HepG2 (cell line): ENCODE measurements at places on chromosomes 6 and 20. TPM values are rescaled to one million over a fixed set of nuclear protein-coding genes. Genes with fewer than 3 reads are reported as not detected.

The CST2 gene
- not detected in 2 replicates for total RNA-seq

The PNPLA1 gene
- total RNA-seq: not detected in 2 replicates

- H3K4me3 ChIP-seq: no peak overlapping the region
- no peaks in the 10 kb centered on the region for H3K4me1 ChIP-seq
- H3K27me3 ChIP-seq: no peaks in the 10 kb centered on the region
- DNase-seq: no peak
- no peak overlapping the region for H3K27ac ChIP-seq
- no peaks in the 10 kb centered on the region for H3K36me3 ChIP-seq
These were observed 1.8 kb downstream of the GABRR1 start for GRCh38 chr6:89215391-89215790.

- peaks cover 20% of the 10 kb centered on the region for H3K4me1 ChIP-seq
- H3K36me3 ChIP-seq: peaks cover 73% of the 10 kb centered on the region
- H3K27me3 ChIP-seq: no peaks in the 10 kb centered on the region
These were observed 14.2 kb downstream of the PXDC1 start for GRCh38 chr6:3737149-3737830.

The MLN gene
- not detected in 2 replicates for total RNA-seq

GRCh38 chr6:157333537-157333936 is 10.2 kb upstream of the TMEM242 start:
- no peak for DNase-seq
- H3K27ac ChIP-seq: no peak overlapping the region
- H3K4me3 ChIP-seq: no peak overlapping the region
- H3K4me1 ChIP-seq: peaks cover 15% of the 10 kb centered on the region
- H3K36me3 ChIP-seq: no peaks in the 10 kb centered on the region

- H3K27ac ChIP-seq: no peak overlapping the region
- no peak overlapping the region for H3K4me3 ChIP-seq
- DNase-seq: no peak
- no peaks in the 10 kb centered on the region for H3K4me1 ChIP-seq
These were observed 368.0 kb downstream of the QKI start for GRCh38 chr6:163782436-163783003.

- H3K27me3 ChIP-seq: no peaks in the 10 kb centered on the region
- H3K36me3 ChIP-seq: peaks cover 67% of the 10 kb centered on the region
- H3K4me1 ChIP-seq: peaks cover 27% of the 10 kb centered on the region
- H3K4me3 ChIP-seq: no peak overlapping the region
These were observed 13.8 kb downstream of the NQO2 start for GRCh38 chr6:3013486-3013885.

DNA sequence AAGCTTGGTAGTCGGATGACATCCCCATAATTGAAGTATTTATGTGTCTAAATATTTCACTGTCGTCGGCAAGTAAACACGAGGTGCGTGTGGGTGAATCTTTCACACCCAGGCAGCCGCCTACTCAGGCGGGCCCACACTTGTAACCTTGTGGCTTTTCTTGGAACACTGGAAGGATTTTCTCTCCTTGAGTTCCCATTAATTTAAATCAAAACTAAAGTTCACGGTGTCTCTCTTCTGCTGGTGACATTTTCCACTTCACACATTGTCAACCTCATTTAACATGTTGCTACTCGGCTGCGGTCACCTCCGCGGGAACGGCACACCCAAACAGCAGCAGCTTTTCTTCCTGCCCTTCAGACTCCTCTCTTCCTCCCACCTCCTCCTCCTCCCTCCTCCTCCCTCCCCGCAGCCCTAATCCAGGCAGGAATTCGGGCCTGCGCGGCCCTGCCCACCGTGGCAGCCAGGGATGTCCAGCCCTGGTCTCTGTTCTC is 336.6 kb downstream of the QKI start:
- H3K4me3 ChIP-seq: no peak overlapping the region
- peaks cover 3% of the 10 kb centered on the region; the same call in 1 of the 2 replicates for H3K27me3 ChIP-seq
- DNase-seq: no peak
- no peaks in the 10 kb centered on the region for H3K4me1 ChIP-seq
- no peak overlapping the region for H3K27ac ChIP-seq
- no peaks in the 10 kb centered on the region for H3K36me3 ChIP-seq

DNA sequence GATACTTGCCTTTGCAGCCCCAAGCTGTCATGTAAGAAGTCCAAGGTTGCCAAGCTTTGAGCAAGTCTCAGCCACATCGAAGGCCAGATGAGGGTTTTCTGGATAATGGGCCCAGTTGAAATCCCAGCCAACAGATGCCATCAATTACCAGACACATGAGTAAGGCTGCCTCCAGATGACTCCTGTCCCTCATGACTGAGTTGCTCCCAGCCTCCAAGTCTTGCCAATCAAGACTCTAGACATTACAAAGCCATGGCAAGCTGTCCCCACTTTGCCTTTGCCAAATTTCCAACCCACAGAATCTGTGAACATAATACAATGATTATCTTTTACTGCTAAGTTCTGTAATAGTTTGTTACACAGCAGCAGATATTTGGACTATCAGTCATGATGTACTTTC is 76.8 kb upstream of the ARMC2 start:
- peaks cover 17% of the 10 kb centered on the region for H3K4me1 ChIP-seq
- H3K27ac ChIP-seq: no peak overlapping the region
- no peak for DNase-seq
- H3K4me3 ChIP-seq: no peak overlapping the region
- no peaks in the 10 kb centered on the region for H3K36me3 ChIP-seq

DNA sequence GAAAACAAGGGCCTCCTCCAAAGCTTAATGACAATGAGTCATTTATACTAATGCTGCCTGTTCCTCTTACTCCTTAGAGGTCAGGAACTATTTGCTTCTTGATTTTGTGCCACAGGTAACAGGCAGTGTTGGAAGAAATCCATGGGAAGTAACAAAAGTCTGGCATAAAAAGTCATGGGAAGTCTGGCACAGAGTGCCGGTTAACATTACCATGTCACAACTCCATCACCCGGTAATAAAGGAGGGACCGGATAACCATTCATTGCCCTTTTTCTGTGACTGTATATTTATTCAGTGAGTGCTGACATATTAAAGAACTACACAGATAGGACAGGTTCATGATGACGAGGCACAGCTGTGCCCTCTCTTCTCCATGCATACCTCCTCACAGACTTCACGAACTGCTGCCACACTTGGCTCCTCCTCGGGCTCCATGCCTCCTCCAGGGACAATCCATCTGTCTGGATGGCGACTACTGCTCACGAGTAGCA is 50.9 kb downstream of the NUDT3 start:
- no peak overlapping the region for H3K27ac ChIP-seq
- H3K4me1 ChIP-seq: no peaks in the 10 kb centered on the region; the same call in 1 of the 2 replicates
- H3K36me3 ChIP-seq: 0 out of 2 replicates have a peak, but pooled peaks cover 1% of the 10 kb centered on the region

GRCh38 chr6:108598305-108598863 is 37.7 kb downstream of the FOXO3 start:
- H3K36me3 ChIP-seq: no peaks in the 10 kb centered on the region
- H3K4me3 ChIP-seq: no peak overlapping the region
- H3K27me3 ChIP-seq: no peaks in the 10 kb centered on the region
